Stimulated activated CD8-positive, alpha-beta memory T cell treated with anti-CD3 and anti-CD28 coated beads, Interleukin-15, amount 100 ng/mL, for 4 hours (primary cell): ENCODE measurements at places on chromosomes 11 and 22.

- no peak for DNase-seq
Observed at GRCh38 chr11:118448294-118448693, 12.0 kb downstream of the KMT2A start.

- no peak for DNase-seq
Observed at GRCh38 chr22:50206599-50206998, 5.8 kb downstream of the SELENOO start.

GRCh38 chr11:2275334-2276279 lies 5.2 kb upstream of the ASCL2 start:
- no peak for DNase-seq

DNA sequence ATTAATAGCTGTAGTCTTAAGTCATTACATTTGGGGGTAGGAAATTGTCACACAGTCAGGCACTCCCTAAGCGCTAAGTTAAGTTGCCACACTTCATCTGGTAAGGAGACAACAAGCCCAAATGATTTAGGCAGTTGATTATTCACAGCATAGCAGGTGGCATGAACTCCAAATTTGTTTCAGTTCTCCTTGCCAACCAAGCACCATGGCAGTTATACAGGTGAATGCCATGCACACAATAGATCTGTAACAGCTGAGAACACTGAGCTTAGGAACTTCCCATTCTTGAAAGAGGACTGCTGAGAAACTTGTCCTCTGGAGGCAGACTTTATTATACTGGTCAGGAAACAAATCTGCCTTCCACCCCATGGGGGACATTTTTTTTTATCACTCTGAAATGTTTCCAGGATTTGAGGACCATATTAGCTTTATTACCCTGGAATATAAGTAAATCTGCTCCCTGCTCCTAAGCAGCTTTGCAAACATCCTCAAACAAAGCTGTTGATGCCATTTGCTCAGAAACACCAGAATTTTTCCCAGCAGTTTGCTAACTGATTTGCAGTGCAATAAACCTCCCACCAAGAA lies 5.1 kb upstream of the INTS4 start:
- DNase-seq: no peak

DNA sequence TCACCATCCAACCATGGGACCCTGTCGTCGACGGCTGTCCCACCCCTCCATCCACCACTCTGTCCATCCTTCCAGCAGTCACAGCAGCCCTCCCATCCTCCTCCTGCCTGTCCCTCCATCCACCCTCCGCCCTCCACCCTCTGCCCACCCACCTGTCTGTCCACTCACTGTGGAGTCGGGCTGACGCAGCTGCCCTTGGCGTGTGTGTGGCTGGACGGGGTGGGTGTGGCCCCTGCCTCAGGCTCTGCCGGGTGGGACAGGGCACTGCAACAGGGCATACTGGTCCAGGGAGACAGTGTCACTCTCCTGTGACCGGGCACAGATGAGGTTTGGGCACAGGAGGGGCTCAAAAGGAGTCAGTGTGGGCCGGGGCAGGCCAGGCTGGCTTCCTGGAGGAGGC lies 1.9 kb downstream of the PKP3 start:
- DNase-seq: no peak

DNA sequence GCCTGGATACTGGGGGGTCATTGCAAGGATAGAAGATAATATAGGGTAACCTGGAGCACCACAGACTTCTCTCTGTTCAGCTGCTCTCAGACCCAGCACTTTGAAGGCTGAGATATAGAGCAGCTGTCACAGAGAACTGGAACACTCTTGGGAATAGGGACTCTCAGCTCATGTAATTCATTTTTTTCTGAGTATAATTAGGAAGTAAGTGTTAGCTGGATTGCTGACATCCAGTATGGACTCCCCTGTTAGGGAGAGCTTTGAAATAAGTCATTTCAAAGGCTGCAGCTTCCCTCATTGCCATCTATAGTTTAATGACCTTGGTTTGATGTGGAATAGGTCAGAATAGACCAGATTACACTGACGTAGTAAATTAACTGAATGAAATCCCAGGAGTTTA lies 120.8 kb upstream of the POU2AF2 start:
- DNase-seq: no peak

GRCh38 chr22:21624120-21624879 lies 5.5 kb downstream of the YDJC start:
- no peak for DNase-seq

- no peak for DNase-seq
Observed at GRCh38 chr11:88531831-88532230, 194.3 kb upstream of the CTSC start.

GRCh38 chr11:31414338-31414737 lies 44.7 kb downstream of the DNAJC24 start:
- DNase-seq: no peak

DNA sequence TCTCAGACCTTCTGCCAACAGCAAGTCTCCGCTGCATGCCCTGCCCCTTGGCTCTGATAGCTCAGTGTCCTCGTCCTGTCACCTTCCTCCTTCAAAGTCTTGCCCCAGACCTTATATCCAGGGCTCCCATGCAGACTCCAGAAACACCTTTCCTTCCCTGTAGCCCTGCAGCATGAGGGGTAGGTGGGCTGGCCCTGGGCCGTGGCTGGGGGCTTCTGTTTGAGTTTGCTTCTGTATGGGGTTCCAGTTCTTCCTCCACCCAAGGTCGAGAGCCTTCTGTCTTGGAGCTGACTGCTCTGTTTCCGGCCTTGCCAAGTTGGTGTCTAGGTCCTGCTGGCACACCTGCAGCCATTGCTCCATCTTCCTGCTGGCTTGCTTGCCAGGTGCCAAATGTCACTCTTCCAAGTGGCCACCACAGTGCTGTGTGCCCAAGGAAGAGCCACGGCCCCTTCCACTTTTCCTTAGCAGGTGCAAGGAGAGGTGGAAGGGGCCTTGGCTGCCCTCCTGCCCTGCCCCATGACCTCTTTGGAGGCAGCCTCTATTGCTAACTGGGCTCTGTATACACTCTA lies 74.8 kb upstream of the NECTIN1 start:
- DNase-seq: no peak

DNA sequence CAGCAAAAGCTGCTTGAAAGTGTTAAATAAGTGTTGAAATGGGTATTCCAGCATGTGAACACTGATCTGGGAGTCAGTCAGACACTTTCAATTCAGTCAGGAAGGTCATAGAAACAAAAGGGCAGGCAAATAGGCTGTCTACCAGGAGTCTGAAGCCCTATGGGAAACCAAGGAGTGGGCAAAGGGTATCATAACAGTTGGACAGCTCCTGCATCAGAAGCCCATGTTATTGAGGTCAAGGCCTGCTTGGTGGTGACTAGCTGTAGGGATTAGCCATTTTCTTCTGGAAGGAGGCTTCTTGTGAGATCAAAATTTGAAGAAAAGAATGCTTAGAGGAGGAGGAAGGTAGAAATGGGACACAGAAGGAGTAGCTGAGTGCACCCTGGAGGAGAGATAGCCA lies 97.3 kb downstream of the STIM1 start:
- DNase-seq: no peak

DNA sequence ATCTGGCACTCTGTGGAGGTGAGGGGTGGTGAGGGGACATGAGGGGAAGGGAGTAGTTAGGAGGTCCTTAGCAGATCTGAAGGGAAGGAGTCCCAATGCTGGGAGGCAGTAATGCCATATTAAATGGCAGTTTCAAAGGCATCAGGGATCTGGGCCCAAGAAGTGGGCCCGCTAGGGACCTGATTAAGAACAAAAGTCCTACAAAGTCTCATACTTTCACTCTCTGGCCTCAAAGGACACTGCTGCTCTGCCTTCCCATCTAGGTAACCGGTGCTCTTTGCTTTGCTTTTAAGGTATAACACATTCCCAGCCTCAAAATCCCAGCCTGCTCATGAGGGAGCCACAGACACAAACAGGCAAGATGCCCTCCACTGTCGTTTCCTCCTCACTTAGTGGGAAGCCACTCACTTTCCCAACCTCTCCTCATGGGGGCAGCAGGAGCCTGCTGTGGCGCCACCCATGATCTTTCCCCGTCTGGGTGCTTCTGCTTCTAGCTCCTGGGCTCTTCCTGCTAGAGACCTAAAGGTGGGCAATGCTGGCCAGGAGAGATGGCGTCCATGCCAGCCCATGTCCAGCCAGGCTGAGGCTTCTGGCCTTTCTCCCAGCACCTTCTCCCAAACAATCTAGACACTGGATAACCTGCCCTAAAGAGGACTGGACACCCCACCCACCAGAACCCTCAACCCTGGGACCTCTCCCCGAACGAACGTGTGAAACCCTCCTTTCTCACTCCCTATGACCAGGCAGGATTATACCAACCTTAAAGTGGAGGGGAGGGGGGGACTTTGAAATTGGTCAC lies 68.3 kb downstream of the PLEKHA7 start:
- peak; percentile 0 for DNase-seq

GRCh38 chr11:78570031-78570430 lies 4.6 kb downstream of the NARS2 start:
- DNase-seq: no peak

DNA sequence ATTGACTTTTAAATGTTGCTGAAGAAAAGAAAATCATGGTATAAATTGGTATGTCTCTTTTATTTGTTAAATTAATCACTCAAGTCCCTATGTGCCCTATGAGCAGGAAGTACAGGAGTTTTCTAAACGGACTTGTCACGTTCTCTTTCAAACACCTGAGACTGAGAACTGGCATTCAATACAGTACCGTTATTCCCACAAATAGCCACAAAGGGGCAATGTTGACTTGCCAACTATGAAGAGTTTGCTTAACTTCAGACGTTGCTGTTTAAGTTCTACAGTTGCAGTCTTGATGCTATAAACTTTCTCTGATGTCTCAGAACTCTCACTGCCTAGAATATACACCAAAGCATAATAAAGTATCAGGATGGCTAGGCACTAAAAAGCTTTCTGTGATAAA lies 7.6 kb downstream of the OR56A1 start:
- DNase-seq: no peak

- no peak for DNase-seq
Observed at GRCh38 chr11:123903932-123904331, 2.0 kb downstream of the OR8D4 start.

DNA sequence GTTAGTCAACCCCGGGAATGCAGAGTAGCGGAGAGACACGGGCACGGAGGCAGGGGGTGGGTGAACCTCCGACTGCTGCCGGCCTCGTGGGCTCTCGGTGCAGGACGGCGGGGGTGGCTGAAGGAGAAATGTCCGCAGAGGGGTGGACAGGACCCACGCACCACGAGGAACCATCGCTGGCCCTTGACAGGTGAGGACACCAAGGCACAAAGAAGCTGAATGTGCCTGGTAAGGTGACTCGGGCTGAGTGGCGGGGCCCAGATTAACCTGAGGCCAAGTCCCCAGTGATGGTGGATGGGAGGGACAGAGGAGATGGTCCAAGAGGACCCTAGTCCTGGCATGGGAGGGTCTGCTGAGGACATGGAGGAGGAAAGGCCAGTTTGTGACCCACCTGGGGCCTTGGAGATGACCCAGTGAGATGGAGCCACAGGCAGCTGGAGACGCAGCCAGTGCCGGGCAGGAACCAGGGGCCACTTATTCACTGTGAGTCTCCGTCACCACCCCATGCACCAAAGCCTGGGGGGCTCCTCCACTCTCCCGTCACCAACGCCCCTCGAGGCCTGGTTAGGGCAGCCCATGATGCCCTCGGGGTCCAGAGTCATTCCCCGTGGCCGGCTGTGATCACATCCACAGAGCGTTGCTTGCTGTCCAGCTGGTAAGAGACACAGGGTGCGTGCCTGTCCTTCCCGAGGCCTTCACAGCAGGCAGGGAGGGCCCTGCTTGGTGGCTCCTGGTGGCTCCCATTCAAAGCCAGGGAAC lies 64.2 kb downstream of the CELSR1 start:
- DNase-seq: no peak

DNA sequence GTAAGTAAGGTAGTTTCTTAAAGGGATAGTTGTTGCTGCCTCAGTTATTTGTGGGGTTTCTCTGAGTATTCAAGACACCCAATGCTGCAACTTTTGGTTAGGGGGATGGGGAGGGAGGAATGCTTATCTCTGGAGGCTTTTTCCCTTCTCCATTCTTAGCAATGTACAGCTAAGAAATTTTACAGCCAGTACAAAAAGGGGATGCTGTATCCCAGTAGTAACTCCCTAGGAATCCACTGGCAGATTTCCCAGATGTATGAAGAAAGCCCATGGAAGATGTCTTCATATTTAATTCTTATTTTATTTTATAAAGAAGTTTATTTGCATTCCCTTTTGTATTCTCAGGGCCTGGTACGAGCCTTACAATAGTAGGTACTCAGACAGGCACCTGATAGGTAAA lies 154.8 kb downstream of the ENTHD1 start:
- DNase-seq: no peak

DNA sequence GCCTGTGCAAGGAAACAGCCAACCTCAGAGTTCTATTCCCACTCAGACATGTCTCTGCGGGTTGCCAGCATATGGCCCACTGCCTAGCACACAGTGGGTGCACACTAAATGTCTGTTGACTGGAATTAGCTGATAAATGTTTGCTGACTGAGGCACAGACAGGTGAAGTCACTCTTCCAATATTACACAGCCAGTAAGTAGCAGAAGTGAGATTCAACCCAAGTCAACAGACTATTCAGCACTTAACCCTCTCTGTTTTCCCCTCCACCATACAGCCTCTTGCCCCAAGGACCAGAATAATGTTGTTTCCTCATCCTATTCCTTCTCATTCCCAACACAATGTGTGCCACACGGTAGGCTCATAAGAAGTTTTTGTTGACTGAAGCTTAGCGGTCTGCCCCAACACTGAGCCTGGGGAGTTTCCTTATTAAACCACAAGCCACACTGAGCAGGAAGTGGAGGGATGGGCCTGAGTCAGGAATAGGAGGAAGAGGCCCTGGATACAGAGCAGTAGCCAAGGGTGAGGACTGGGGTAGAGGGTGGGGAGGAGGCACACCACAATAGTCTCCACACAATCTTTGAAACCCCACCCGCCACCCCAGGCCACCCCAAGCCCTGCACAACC lies 15.7 kb upstream of the IL10RA start:
- DNase-seq: no peak

GRCh38 chr11:130636722-130637464 lies 188.4 kb downstream of the ADAMTS15 start:
- DNase-seq: no peak

- no peak for DNase-seq
Observed at GRCh38 chr11:33598426-33599069, 102.1 kb downstream of the C11orf91 start.

DNA sequence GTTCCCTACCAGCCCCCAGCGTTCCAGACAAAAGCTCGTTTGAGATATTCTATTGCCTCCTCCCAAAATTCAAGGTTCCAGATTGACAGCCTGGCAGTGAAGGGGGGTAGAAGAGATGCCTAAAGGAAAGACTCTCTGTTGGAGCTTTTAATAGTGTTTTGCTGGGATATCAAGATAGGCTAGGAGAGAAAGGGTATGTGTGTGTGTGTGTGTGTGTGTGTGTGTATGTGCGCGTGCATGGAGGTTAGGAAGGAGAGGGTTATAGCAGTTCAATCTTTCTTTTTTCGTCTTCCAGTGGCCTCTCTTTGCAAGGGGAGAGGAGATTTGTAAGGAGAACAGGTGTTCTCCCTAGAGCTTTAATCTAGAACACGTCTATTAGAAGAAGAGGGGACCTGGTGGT lies 22.0 kb downstream of the EHF start:
- no peak for DNase-seq
